Activated CD8-positive, alpha-beta T cell treated with anti-CD3 and anti-CD28 coated beads, Interleukin-2, amount 10 ng/mL, durations not matched to agents 7 days and 5 days (primary cell): ENCODE measurements at places on chromosomes 1 and 21.

DNA sequence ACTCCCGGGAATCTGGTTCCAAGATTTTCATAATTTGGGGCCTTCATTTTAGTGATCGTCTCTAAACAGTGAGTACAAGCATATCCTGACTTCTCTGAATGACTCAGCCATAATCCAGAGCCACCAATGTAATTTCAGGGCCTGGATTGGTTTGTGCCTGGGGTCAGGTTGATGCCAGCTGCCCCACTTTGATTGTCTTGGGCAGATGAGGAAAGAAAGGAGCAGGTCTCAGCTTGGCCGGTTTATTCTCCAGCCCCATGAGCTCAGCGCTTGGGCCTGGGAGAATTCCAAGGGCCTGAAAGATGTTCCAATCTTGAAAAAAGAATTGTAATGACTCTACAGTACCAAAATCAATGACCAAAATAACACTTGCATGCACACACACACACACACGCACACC, 71.2 kb upstream of the ECE1 start:
- no peak for DNase-seq

- no peak for DNase-seq
Measured at GRCh38 chr1:111082421-111083203, 57.3 kb downstream of the DRAM2 start.

- peak; percentile 76 for DNase-seq
Measured at GRCh38 chr1:15975358-15975804, 520 bp downstream of the ZBTB17 start.

DNA sequence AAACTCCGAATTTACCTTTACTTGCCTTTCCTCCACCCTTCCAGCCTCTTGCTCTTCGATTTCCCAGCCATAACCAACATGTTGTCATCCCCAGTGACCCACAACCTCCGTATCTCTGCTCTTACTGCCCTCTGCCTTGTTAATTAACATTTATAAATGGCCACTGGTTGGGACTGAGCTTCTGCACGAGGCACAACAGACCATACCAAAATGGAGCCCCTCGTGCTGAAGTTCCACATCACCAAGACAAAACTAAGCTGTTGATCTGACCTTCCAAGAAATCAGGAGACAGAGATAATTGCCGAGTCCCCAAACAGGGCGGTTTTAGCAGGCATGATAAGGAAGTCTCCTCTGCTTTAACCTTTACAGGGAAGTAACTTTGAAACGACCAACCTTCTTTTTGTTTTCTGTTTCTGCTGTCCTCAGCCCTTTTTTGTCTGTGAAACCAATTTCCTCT, 71.9 kb downstream of the NMNAT2 start:
- DNase-seq = no peak

- no peak for DNase-seq
Measured at GRCh38 chr1:64000021-64000420, 203.4 kb upstream of the UBE2U start.

DNA sequence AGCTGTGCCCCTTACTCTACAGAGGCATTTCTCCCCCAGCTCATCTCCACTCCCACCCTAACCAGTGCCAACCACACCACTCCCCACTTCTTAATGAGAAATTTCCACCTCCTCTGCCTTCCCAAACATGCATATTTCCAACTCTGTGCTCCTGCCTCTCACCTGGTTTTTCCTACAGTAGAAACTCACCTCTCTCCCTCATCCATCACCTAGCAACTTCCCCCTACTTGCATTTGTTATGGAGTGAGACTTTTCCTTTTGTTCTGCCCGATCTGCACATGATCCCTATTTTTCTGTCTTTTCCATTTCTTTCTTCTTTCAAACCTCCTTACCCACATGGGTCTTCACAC, 11.9 kb downstream of the RGS8 start:
- no peak for DNase-seq
